ENCODE measurements at places on chromosomes 1 and 21.

GRCh38 chr1:214248311-214249085, 32.5 kb upstream of the SMYD2 start:
- DNase-seq, result no peak

GRCh38 chr1:80673935-80674597, 1126.7 kb upstream of the ADGRL2 start:
- no peak for DNase-seq

- no peak for DNase-seq
Observed at GRCh38 chr1:176172215-176172614, 34.9 kb downstream of the COP1 start.

- DNase-seq, result no peak
Observed at GRCh38 chr1:197439708-197440280, 171.7 kb downstream of the CRB1 start.

DNA sequence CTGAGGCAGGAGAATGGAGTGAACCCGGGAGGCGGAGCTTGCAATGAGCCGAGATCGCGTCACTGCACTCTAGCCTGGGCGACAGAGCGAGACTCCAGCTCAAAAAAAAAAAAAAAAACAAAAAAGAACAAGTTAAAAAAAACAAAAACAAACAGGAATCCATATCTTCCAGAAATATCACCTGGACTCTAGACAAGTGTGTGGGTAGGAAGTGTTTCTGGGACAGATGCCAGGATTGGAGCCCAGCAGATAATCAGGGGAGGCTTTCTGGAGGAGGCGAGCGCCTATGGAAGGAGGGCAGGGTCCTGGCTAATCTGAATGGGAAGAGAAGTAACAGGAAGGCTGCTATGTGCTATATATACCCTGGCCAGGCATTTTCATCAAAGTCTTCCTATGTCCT, 43.6 kb upstream of the SYNC start:
- no peak for DNase-seq

All from lower leg skin (tissue), 4 donors.